Thyroid gland (tissue), 4 donors: ENCODE measurements at places on chromosomes 7 and 10.

GRCh38 chr7:128119036-128119435, 87.8 kb upstream of the LRRC4 start:
- no peaks in the 10 kb centered on the region for H3K36me3 ChIP-seq
- no peaks in the 10 kb centered on the region for H3K4me1 ChIP-seq
- H3K27ac ChIP-seq = no peak overlapping the region
- no peak overlapping the region for H3K4me3 ChIP-seq

GRCh38 chr7:102469351-102469971, 4.7 kb downstream of the LRWD1 start:
- H3K4me1 ChIP-seq = peaks cover 4% of the 10 kb centered on the region
- peak; percentile 0 for DNase-seq
- no peak overlapping the region for H3K27ac ChIP-seq
- no peak overlapping the region for H3K4me3 ChIP-seq

DNA sequence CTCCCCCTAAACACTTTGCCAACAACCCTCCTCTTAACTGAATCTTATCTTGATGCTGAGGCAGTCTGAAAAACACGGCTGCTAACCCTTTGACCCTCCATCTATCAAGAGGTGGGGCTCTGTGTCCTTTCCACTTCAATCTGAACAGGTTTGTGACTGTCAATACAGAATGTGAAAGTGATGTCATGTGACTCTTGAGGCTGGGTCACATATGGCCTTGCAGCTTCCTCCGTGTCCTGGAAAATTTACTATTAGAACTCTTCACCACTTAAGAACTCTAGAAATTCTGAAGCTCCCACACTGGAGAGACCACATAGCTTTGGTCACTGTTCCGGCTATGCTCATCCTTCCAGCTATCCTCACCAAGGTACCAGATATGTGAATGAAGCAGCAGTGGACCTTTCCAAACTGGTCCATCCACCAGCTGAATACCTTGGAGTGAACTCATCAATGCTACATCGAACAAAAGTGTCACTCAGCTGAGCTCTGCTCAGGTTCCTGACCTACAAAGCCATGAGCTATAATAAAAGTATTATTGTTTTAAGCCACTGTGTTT, 30.7 kb upstream of the ASAH2 start:
- H3K4me3 ChIP-seq = no peak overlapping the region
- H3K4me1 ChIP-seq = no peaks in the 10 kb centered on the region
- no peak overlapping the region for H3K27ac ChIP-seq

DNA sequence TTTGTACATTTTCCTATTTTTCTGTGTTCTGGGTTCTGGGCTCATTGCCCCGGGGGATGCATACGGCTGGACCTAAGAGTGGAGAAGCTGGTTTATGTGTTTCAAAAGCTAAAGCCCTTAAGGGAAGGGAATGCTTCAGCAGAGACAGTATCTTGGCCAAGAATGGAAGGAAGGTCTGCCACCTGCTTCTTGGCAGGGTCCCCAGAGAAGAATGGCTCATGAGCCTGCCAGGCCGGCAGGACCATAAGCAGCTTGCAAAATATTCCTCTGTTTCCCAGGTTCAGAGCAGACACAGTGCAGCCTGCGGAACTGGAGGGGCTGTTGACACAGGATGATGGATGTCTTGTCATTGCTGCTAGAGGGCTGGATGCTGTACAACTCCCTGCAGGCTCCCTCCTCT, 7.8 kb upstream of the ABHD11 start:
- DNase-seq = peak; percentile 90
- H3K27me3 ChIP-seq = no peaks in the 10 kb centered on the region
- H3K4me1 ChIP-seq = peaks cover 58% of the 10 kb centered on the region
- H3K4me3 ChIP-seq = no peak overlapping the region
- no peaks in the 10 kb centered on the region for H3K36me3 ChIP-seq

GRCh38 chr7:100811480-100811879, 15.8 kb downstream of the EPHB4 start:
- peaks cover 35% of the 10 kb centered on the region for H3K36me3 ChIP-seq
- no peak overlapping the region for H3K4me3 ChIP-seq
- no peaks in the 10 kb centered on the region for H3K4me1 ChIP-seq
- DNase-seq = no peak
- H3K27me3 ChIP-seq = no peaks in the 10 kb centered on the region

GRCh38 chr7:105245398-105246114, 143.2 kb downstream of the SRPK2 start:
- peak; percentile 38 for DNase-seq
- no peaks in the 10 kb centered on the region for H3K4me1 ChIP-seq
- no peak overlapping the region for H3K4me3 ChIP-seq
- no peaks in the 10 kb centered on the region for H3K27me3 ChIP-seq
- no peak overlapping the region for H3K27ac ChIP-seq
- H3K36me3 ChIP-seq = no peaks in the 10 kb centered on the region

DNA sequence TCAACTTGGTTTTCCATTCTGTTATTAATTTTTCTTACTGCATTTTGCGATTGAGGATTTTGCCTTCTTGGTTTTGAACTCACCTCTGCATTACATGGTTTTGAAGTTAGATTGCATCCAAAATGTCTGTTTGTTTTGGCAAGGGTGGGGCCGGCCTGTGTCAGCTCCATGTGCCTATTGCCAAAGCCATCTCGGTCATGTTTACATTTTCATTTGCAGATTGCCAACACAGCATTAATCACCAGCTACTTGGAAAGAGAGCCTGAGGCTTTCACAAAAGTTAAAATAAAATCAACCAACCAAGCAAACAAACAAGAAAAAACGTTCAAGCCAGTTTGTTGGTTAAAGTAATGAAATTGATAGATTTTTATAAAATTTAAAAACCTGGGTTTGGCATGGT, 695.8 kb downstream of the TYW1 start:
- H3K27me3 ChIP-seq = no peaks in the 10 kb centered on the region
- H3K4me1 ChIP-seq = no peaks in the 10 kb centered on the region
- no peaks in the 10 kb centered on the region for H3K36me3 ChIP-seq
- no peak overlapping the region for H3K4me3 ChIP-seq

- no peak for DNase-seq
- no peaks in the 10 kb centered on the region for H3K36me3 ChIP-seq
- H3K4me3 ChIP-seq = no peak overlapping the region
- H3K27me3 ChIP-seq = no peaks in the 10 kb centered on the region
Measured at GRCh38 chr7:26295586-26295985, 3.9 kb downstream of the SNX10 start.

GRCh38 chr10:27687743-27688142, 57.9 kb downstream of the MKX start:
- no peak overlapping the region for H3K4me3 ChIP-seq
- no peak for DNase-seq
- H3K27me3 ChIP-seq = no peaks in the 10 kb centered on the region
- H3K27ac ChIP-seq = no peak overlapping the region

- no peaks in the 10 kb centered on the region for H3K4me1 ChIP-seq
- no peak overlapping the region for H3K27ac ChIP-seq
- no peaks in the 10 kb centered on the region for H3K27me3 ChIP-seq
- no peak overlapping the region for H3K4me3 ChIP-seq
- no peak for DNase-seq
Measured at GRCh38 chr7:125516194-125516593, 586.6 kb upstream of the POT1 start.

GRCh38 chr7:12296051-12296570, 85.0 kb downstream of the TMEM106B start:
- no peak overlapping the region for H3K27ac ChIP-seq
- no peaks in the 10 kb centered on the region for H3K4me1 ChIP-seq
- no peaks in the 10 kb centered on the region for H3K27me3 ChIP-seq
- H3K4me3 ChIP-seq = no peak overlapping the region
- no peak for DNase-seq

DNA sequence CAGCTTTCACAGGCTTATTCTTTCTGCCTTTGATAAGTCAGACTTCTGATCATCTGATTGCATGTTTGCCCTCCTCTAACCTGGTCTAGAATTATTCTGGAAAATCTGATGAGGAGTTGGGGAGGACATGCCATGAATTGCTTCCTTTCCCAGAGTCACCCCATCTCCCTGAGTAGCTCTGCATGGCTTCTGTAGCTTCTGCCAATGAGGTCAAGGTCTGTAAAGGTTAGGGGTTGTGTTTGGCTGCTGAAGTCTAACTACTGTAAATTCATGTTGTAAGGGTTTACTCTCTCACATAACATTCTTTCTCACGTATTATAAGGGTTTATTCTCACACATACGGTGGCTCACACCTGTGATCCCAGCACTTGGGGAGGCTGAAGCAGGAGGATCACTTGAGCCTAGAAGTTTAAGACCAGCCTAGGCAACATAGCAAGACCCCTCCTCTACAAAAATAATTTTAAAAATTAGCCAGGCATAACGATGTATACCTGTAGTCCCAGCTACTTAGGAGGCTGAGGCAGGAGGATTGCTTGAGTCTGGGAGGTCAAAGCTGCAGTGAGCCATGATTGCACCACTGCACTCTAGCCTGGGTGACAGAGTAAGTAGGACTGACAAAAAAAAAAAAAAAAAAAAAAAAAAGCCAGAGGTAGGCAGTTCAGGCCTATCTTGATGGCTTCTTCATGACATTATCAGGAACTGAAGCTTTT, 10.7 kb downstream of the GSTO2 start:
- no peaks in the 10 kb centered on the region for H3K27me3 ChIP-seq
- H3K4me1 ChIP-seq = no peaks in the 10 kb centered on the region
- no peaks in the 10 kb centered on the region for H3K36me3 ChIP-seq

DNA sequence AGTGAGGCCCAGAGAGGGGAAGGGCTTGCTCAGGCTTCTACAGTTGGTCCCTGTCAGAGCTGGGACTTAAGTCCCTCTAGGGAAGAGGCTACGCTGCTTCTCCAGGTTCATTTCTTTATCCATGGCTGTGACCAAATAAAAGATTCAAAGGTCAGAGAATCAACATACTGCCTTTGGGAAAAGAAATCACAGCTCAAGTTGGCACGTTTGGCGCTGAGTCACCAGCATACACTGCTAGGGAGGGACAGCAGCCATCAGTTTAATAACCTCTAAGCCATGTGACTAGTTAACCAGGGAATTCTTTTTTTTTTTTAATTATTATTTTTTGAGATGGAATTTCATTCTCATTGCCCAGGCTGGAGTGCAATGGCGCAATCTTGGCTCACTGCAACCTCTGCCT, 28.4 kb upstream of the CRHR2 start:
- no peak overlapping the region for H3K4me3 ChIP-seq
- H3K36me3 ChIP-seq = no peaks in the 10 kb centered on the region
- no peaks in the 10 kb centered on the region for H3K27me3 ChIP-seq
- peak; percentile 11 for DNase-seq
- H3K4me1 ChIP-seq = no peaks in the 10 kb centered on the region

DNA sequence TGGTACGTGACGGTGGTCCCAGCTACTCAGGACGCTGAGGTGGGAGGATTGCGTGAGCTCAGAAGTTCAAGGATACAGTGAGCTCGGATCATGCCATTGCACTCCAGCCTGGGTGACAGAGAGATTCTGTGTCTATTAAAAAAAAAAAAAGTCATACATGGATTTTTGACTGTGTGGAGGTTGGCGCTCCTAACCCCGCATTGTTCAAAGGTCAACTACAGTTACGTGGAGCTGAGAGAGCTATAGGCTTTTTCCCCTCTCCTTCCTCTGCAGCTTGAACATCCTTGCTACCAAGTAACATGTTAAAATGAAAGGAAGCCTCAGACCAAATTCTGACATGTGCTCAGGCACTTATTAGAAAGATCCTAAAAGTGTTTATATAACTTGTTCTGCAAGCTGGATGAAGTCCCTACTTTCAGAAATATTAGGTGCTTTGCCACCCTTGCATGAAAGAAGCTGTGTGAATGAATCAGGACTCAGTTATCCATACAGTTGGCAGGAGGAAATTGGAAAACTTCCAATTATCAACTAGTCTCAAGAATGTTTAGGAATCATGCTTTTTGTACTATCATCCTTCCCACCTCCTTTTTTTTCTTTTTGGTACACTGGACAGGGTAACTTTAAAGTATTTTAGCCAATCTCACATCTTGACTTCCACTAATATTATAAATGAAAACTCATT, 12.5 kb upstream of the ST7 start:
- no peak overlapping the region for H3K4me3 ChIP-seq
- H3K4me1 ChIP-seq = no peaks in the 10 kb centered on the region
- no peaks in the 10 kb centered on the region for H3K36me3 ChIP-seq
- H3K27me3 ChIP-seq = no peaks in the 10 kb centered on the region
- no peak for DNase-seq

DNA sequence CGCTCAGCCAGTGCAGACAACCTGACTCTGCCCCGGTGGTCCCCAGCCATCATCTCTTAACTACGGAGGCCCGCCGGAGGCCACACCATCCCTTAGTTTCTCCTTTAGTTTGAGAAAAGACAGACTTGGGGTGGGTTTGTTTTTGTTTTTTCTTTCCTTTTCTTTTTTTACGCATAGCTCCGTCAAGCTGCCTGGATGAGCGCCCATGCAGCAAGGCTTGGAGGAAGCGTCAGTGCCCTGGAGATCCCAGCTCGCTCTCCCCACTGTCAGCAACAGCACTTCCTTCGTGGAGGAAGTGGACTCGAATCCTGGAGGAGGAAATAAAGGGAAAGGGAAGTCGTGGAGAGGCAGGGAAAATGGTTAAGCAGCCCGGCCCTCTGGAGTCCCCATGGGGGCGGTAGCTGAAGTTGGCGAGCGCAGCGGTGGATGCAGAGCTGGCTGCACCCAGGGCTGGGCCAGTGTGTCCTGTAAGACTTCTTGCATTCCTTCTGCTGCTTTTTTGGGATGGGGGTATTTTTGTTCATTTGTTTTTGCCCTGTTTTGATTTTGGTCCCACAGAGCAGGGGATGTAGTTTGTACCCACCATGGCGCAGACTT, 35.9 kb upstream of the GJD4 start:
- H3K4me1 ChIP-seq = peaks cover 13% of the 10 kb centered on the region
- no peak overlapping the region for H3K4me3 ChIP-seq
- H3K36me3 ChIP-seq = no peaks in the 10 kb centered on the region
- no peak for DNase-seq
- H3K27ac ChIP-seq = peak overlapping the region; percentile 19
- H3K27me3 ChIP-seq = no peaks in the 10 kb centered on the region

DNA sequence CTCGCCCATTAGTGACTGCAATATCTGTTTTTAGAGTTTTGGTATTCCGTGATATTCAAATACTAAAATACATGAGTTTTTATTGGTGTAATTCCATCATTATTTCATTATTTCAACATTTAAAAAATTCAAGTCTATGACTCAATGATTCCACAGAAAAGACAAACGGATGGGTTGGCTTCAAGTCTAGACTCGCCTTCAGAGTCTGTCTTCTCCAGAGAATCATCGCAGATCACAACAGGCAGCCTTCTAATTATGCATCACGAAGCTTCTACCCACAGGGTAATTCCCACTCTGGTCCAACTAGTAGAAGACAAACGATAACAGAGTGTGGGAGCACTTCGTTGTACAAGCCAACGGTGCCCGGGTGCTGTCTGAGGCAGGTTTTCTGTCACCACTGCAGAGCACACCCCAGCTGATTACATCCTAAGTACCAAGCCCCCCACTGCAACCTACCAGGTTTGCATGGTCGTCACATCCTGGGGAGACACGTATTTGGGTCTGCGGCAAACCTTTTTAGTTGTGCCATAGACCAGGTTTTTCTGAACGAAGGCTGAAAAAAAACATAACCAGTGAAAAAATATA, 28.9 kb downstream of the PARP12 start:
- H3K4me3 ChIP-seq = no peak overlapping the region
- no peaks in the 10 kb centered on the region for H3K27me3 ChIP-seq
- no peaks in the 10 kb centered on the region for H3K4me1 ChIP-seq
- H3K36me3 ChIP-seq = peaks cover 14% of the 10 kb centered on the region
